ENCODE measurements at places on chromosomes 5 and 9.
A peak's percentile ranks its signal among the peaks of the same experiment; 100 is the strongest.

GRCh38 chr9:70410368-70410767 lies 4.1 kb downstream of the KLF9 start:
- no peak for DNase-seq

DNA sequence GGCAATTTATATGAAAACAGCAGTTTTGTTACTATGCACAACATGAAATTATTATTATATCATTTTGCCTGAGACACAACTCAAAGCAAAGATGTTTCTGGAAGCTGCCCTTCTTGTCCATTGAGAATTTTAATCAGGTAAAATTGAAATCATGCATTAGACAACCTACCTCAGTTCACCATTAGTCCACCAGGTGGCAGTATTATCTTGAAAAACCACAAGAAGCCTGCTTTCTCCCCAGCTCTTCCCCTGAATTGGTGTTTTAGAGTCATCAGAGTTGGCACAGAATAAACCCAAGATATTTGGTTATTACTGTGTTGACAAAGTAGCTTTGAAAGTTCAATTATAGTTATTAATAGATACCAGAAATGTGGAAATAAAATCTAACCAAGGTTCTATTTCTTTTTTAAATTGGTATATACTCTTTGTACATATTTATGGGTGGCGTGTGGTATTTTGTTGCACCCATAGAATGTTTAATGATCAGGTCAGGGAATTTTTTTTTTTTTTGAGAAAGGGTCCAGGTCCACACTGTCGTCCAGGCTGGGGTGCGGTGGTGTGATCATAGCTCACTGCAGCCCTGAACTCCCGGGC lies 25.7 kb downstream of the UTP15 start:
- DNase-seq, result peak; percentile 7

DNA sequence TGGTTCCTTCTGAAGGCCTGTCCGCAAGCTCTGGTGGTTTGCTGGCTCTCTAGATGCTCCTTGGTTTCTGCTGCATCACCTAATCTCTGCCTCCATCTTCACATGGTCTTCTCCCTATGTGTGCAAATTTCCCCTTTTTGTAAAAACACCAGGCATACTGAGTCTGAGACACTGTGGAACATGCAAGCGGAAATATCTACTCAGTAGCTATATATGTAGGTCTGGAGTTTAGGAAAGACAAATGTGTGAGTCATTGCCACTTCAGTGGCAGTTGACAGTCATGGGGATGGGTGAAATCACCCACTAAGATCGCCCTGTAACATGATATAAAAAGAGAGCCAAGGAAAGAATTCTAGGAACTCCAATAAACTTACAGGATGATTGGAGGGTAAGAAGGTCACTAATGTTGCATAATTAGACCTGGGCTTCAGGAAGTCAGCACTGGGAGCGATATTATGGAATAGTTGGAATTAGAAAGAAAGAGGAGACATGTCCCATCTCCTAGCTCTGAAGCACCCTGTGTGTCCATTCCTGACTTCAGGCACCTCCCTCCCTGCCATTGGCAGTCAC lies 22.7 kb upstream of the UBLCP1 start:
- no peak for DNase-seq

- DNase-seq, result no peak
Observed at GRCh38 chr5:150278916-150279315, 10.7 kb downstream of the CAMK2A start.

DNA sequence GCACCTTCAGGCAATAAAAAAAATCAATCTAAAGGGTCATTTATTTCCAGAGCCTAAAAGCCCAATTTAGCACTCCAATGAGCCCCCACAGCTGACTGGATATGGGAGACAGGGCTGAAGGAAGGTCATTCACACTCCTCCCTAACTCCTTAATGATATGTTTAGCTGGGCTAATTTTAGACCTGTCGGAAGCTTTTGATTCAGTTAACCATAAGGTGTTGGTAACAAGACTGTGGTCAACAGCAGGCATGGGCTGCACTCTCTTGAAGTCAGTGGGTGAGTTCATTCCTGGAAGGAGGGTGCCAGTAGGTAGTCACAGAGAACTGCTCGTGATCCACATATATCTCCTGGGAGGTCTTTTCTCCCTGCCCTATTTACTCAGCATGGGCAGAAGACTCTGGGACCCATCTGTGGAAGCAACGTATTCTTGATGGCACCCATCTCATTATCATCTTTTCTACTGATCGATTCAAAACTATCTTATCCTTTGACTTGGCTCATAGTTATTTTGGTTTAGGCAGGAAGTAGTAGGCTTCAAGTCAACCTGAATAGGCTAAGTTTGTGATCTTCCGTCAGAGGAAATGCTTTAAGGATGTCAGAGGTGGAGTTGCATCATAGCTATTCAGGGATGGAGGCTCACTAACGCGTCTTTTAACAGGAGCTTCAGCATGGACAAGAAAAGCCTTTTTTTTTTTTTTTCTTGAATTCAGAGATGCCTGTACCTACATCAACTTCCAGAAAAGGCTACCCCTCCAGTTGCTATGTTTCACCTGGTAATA lies 367.7 kb upstream of the SLC30A5 start:
- no peak for DNase-seq

- no peak for DNase-seq
Observed at GRCh38 chr9:121997791-121998190, 95.3 kb downstream of the TTLL11 start.

- no peak for DNase-seq
Observed at GRCh38 chr5:154010660-154011059, 28.1 kb downstream of the FAM114A2 start.

DNA sequence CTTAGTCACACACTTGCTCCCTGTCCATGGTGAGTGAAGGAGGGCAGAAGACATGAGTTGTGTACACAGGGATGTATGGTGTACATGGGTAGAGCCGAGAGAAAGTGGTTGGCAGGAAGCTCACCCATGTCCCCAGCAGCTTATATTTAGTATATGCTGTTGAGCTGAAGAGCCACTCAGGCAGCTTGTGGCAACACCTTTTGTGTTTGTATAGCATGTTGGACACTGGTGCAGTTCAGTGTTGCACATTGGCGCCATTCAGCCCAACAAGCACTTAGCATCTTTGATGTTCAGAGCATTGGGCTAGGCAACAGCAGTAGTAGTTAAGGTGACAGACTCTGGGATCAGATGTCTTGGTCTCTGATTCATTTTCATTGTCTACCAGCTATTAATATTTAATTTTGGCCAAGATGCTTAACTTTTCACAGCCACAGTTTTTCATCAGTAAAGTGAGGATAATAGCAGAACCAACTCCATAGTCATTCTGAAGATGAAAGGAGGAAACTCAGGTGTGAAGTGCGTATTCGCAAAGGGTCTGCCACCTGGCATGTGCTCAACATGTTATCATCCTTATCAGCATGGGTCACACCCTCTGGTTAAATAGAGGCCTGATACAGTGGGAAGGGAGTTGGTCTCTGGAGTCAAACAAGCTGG lies 184.8 kb downstream of the NR3C1 start:
- DNase-seq, result no peak

GRCh38 chr9:104304925-104305324 lies 199.1 kb upstream of the OR13F1 start:
- DNase-seq, result no peak

DNA sequence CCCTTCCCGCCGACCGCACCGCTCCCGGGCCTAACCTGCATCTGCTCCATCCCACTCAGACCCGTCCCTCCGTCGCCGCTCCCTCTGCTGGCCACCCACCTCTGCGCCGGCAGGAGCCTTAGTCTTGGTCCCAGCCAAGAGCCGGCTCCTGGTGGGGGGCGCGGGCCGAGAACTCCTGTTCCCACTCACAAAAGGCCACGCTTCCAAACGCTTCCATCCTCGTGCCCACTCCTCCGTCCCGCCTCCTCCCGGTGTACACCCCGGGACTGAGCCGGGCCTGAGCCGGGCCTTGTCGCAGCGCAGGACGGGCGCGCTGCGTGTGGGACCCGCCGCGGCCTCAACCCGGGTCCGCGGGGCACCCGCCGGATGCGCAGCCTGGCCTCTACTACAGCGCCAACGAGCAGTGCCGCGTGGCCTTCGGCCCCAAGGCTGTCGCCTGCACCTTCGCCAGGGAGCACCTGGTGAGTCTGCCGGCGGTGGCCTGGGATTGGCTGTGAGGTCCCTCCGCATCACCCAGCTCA lies 7.5 kb downstream of the ADAMTS13 start:
- DNase-seq, result no peak

DNA sequence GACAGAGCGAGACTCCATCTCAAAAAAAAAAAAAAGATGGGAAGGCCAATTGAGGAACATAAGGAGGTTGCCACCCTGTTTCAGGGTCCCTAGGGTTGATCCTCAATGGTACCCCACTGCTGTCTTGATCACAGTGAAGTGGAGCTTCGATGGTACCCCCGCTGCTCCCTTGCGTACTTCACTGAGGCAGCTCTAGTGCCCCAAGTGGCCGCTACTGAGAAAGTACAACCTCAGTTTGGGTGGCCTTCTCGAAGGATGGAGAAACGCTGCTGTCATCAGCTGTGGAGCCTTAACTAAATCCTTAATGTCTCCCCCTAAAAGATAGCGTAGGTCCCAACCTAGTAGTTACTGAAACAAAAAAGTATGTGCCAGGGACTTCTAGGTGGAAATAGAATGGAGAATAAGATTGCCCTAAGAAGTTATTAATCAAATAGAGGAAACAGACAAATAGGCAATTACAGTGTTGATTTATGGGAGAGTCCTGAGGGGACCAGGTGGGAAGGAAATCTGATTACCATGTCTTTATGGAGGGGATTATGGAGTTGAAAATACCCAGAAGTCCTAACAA lies 6.3 kb downstream of the TESK1 start:
- peak; percentile 20 for DNase-seq

DNA sequence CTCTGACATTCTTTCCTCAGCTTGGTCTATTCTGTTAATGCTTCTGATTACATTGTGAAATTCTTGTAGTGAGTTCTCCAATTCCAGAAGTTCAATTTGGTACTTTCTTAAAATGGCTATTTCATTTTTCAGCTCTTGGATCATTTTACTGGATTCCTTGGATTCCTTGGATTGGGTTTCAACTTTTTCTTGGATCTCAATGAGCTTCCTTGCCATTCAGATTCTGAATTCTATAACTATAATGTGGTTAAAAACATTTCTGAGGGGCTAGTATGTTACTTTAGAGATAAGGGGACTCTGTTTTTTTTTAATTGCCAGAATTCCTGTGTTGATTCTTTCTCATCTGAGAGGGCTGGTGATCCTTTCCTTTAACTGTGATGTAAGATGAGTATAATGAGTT lies 136.4 kb downstream of the MCTP1 start:
- DNase-seq, result no peak

DNA sequence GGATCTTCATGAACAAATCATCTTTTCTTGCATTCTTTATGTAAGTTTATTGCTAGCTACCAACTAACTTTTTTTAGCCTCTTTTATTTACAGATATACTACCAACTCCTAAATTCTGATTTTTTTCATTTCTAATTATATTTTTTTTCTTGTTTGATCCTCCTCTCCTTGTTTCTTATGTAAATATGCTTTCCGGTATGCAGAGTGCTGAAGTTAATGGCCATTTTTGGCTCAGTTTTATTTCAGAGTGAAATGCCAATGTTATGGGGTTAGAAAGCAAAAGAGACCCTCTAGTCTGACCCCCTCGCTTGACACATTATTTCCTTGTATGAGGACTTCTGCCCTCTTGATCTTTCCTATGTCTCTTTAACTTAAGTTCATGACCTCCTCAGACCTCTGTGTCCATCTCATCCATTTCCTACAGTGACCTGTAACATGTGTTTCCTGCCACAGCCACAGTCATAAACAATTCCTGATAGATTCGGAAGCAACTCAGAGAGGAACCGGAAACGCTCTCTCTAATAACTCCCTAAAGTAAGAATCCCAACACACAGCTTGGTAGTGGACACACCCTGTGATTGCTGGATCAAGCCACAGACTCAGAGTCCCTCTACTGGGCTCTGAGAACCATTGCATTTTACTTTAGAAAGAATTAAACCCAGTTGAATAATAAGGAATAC lies 42.9 kb upstream of the AFAP1L1 start:
- DNase-seq, result no peak

GRCh38 chr5:129977810-129978209 lies 73.5 kb downstream of the CHSY3 start:
- DNase-seq, result no peak

DNA sequence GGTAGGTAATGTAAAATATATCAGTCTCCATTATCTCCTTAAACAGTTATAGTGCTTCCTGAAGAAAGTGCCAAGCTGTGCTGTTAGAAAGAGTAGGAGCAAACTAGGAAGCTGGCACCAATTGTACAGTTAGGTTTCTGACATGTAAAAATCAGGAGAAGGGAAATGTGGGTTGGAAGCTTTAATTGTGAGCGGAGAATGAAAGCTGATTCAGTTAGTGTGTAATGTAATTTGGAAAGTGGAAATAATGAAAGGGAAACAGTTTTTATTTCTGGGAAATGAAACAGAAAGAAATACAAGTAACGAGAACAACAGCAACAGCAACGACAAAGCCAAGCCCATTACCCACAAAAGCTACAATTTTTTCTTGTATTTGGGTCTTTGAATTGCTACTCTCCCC lies 48.8 kb upstream of the JAK2 start:
- DNase-seq, result no peak

DNA sequence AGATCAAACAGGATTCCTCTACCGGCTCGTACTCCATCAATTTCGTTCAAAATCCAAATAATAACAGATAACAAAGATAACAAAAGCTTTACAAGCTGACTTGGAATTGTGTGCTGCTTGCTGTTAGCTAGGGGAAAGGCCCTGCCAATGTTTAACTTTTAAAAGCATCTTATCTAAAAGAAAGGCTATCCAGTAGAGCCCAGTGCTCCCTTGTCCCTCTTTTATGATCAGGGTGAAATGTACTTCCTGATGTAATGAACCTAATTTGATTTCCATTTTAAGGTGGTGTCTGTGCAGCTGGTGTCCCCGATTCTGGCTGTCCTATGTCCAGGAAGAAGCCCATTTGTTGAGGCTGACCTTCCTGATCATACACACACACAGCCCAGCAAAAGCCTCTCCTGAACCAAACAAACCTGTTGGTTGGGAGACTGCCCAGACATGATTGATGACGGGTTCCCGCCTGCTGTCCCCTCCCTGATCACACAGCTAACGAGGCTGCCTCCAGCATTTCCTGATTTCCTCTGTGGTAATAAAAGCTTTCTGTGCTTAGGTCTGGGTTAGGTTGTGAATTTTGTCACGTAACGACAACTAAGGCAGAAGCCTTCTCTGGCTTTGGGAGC lies 54.1 kb downstream of the PWWP2A start:
- no peak for DNase-seq

DNA sequence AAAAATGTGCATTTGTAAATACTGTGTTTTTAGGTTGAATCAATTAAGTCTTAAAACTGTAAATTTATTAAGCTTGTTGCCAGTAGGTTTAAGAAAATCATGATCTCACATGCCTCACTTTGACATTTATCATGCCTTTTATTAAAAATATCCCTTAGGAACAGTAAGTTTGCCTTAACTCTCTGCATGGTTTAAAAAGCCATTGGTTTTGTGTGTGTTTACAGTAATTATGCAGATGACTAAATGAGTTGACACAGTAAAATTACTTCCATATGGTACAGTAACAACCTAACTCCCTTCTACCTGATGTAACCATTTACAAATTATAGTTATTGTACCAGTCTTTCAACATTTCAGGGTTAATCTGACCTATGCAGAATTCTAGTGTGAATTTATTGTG lies 6.5 kb downstream of the RPS6 start:
- DNase-seq, result no peak

- DNase-seq, result no peak
Observed at GRCh38 chr5:175800656-175801081, 70.7 kb upstream of the CPLX2 start.

- DNase-seq, result no peak
Observed at GRCh38 chr5:32840606-32841005, 129.5 kb downstream of the NPR3 start.

- no peak for DNase-seq
Observed at GRCh38 chr5:27845248-27845647, 806.9 kb upstream of the CDH9 start.

GRCh38 chr5:120146787-120147186 lies 317.3 kb upstream of the PRR16 start:
- DNase-seq, result no peak

- no peak for DNase-seq
Observed at GRCh38 chr5:11588803-11589202, 315.4 kb downstream of the CTNND2 start.
